ENCODE measurements at places on chromosomes 7 and 10.

- no peak for DNase-seq
These were observed 209.5 kb downstream of the HERPUD2 start for GRCh38 chr7:35485436-35485835.

- DNase-seq: no peak
These were observed 19.7 kb upstream of the SHH start for GRCh38 chr7:155831807-155832524.

- DNase-seq: no peak
These were observed 104.5 kb downstream of the CYP26A1 start for GRCh38 chr10:93178226-93178625.

DNA sequence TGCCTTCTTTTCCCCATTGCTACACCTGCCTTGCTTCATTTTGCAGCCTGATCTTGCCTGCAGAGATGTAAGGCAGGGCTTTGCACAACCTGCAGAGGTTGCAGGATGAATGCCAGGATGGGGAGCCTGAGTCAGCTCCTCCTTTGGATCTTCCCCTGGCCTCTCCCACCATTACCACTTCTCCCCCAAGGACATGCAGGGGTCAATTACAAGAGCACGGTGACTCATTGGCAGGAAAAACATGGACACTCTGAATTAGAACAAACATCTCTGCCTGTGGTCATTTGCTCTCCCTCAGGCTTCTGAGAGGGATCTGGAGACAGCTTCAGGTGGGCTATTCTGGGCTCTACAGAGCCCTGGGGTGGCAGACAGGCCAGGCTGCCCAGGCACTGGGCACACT is 89.2 kb downstream of the HERPUD2 start:
- DNase-seq: no peak

GRCh38 chr10:1589257-1589656 is 148.1 kb downstream of the ADARB2 start:
- no peak for DNase-seq

DNA sequence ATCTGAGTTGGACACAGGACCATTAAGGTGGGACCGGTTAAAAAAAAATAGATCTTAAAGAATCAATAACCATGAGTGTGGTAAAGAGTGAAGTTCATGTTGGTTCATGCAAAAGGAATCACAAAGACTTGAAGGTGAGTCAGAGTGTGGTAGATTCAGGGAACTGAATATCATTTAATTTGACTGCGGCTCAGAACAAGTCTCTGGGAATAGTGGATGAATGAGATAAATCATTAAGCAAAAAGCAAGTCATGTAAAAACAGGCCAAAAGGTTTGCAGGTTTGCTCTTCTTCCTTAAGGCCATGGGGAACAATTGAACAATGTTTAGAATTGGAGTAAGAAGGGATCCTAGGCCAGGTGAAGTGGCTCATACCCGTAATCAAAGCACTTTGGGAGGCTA is 385.8 kb downstream of the ETV1 start:
- no peak for DNase-seq

DNA sequence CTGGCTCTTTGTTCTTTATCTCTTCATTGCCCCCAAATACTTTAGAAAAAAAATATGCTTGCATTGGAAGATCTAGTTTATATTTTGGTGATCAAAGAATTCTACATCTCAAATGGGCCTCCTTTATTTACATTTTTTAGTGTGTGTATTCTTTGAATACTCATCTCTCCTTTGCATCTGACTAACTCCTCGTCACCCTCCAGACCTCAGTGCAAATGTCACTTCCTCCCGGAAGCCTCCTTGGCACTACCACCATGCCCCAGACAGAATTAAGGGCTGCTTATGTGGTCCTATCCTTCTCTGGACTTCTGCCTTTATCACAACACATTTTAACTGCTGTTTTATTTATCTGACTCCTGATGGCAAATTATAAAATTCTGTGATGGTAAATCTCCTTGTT is 52.0 kb upstream of the PPP1R3C start:
- no peak for DNase-seq

DNA sequence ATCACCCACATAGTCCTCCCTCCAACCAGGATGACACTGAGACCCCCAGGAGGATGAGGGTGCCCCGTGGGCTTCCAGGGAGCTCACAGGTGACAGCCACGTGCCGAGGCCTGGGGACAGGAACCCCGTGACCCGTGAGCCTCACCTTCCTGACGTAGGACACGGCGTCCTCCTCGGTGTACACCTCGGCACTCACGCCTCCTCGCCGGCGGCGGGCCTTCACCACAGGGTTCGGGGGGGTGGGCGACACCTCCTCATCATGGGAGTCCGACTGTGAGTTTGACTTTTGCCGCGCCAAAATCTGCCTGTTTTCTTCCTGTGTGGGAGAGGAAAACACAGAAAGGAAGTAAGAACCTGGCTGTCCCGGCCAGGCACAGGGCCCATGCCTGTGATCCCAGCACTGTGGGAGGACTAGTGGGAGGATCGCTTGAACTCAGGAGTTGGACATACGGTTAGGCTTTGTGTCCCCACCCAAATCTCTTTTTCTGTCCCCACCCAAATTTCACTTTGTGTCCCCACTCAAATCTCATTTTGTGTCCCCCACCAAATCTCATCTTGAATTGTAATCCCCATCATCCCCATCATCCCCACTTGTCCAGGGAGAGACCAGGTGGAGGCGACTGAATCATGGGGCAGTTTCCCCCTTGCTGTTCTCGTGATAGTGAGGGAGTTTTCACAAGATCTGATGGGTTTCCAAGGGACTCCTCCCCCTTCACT is 45.9 kb upstream of the DNAAF5 start:
- DNase-seq: no peak

GRCh38 chr7:108313086-108313485 is 143.2 kb downstream of the NRCAM start:
- DNase-seq: no peak

DNA sequence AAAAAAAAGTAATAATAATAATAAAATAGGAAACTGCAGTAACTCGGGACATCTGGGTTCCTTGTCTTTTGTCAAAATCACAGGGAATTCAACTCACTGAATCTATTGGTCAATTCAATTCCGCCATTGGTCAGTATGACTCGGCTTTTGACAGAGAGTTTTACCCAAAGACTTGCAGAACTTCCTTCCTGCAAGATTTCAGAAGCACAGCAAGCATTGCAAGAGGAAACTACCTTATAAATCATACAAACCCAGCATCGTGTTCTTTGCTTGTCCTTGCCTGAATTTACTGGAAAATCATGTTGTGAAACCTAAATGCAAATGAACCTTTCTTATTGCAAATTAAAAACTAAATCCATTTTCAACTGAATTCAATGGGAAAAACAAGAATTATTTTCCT is 15.5 kb downstream of the KLF6 start:
- DNase-seq: no peak

GRCh38 chr10:133117688-133118071 is 30.0 kb downstream of the ADGRA1 start:
- DNase-seq: no peak

DNA sequence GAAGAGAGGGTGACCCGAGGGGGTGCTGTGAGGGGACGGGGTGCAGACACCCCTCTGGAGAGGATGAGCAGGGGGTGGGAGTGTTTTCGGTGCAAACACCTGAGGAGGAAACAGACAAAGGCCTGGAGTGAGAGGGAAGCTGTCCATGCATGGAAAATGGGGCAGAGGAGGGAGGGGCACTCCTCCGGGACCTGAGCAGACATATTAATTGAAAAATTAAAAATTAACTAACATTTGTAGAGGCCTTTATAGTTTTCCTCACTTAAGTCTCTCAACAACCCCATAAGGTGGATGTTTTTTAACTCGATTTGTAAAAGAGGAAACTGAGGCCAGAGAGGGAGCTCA is 1.2 kb downstream of the VPS37D start:
- DNase-seq: no peak

DNA sequence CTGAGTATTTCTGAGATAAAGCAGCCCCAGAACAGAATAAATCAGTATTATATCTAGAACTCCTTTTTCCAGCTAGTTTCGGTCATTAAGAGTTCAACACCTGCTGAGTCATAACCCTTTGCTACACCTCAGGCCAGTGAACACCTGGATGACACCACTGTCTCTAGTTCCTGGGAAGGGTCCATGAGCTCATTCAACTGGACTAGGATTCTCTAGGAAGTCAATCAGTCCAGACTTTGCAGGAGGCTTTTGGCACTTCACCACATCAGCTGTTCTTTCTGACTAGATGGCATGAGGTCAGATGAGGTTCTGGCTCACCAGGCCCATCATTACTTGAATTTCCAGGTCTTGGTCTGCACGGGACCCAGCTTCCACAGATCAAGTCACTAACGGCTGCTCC is 11.7 kb downstream of the SLC39A12 start:
- no peak for DNase-seq
